ENCODE measurements at places on chromosomes 11 and 22. TPM values are rescaled to one million over a fixed set of nuclear protein-coding genes. Genes with fewer than 3 reads are reported as not detected.

DNA sequence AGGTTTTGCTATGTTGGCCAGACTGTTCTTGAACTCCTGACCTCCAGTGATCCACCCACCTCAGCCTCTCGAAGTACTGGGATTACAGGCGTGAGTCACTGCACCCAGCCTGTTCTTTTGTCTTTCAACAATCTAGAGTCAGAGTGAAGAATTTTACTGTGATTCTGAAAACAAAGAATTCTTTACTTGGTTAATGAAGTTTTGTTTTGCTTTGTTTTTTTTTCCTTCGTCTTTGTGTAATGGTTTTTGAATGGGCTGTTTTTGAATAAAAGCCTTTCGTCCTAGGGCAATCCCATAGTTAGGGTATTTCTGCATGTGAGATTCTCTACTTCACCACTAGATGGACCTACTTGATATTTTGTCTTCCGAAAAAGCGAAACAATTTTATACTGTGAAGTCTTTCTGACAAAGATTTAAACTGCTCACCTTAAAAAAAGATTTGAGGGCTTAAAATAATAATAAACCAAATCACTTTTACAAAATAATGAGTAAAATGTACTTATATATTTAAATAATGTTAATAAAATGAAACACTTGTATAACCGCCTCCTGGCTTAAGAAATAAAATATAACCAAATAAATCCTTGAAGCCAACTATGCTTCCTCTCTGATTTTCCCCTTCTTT lies 43.4 kb upstream of the SC5D start:
- no peak overlapping the region for H3K27ac ChIP-seq
- H3K36me3 ChIP-seq, result no peaks in the 10 kb centered on the region
- DNase-seq, result no peak
- H3K27me3 ChIP-seq, result peaks cover 13% of the 10 kb centered on the region
- H3K4me1 ChIP-seq, result no peaks in the 10 kb centered on the region

DNA sequence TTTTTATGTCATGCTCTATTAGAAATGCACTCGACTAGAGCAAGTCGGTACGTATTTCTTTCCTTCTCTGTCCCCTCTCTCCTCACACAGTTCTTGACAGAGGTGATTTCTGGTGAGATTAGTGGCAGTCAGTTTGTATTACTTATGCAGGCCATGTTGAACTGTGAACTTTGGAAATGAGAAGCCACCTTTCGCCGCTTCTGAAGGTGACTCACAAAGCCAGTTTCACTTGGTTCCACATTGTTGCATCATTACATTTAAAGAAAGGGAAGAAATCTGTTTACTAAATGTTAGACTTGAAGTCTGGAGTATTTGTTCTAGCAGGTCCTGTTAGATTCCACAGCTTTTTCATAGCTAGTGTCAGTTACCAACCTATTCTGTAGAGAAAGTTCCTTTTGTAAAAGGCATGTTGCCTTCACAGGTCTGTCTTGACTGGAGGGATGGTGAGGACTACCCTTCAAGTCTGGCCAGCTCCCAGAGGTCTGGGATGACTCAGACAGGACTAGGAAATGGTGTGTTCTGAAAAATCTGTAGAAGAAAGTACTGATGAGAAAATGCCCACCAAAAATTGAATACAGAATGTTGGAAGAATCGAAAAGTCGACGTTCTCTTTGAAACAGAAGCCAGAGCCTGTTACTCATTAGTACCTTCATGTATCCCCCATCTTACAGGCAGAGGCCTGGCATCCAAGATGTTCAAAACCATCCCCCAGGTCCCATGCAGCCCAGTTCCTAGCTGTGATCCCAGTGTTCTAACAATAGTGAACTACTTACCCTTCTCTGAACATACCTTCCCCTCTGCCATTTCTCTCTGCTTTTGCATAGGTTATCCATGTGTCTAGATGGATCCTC lies 181.4 kb downstream of the DBX1 start:
- H3K4me1 ChIP-seq, result no peaks in the 10 kb centered on the region
- DNase-seq, result no peak

GRCh38 chr11:46334211-46334610 lies 13.1 kb upstream of the DGKZ start:
- peaks cover 52% of the 10 kb centered on the region for H3K27me3 ChIP-seq
- H3K36me3 ChIP-seq, result no peaks in the 10 kb centered on the region
- DNase-seq, result no peak
- H3K4me1 ChIP-seq, result peaks cover 21% of the 10 kb centered on the region
- no peak overlapping the region for H3K27ac ChIP-seq
- H3K4me3 ChIP-seq, result peak overlapping the region; percentile 58

- no peak overlapping the region for H3K27ac ChIP-seq
- no peak for DNase-seq
- no peaks in the 10 kb centered on the region for H3K4me1 ChIP-seq
- no peaks in the 10 kb centered on the region for H3K36me3 ChIP-seq
- H3K4me3 ChIP-seq, result no peak overlapping the region
Observed at GRCh38 chr11:11981364-11981763, 27.1 kb downstream of the DKK3 start.

- no peaks in the 10 kb centered on the region for H3K36me3 ChIP-seq
- no peak overlapping the region for H3K27ac ChIP-seq
- no peaks in the 10 kb centered on the region for H3K4me1 ChIP-seq
Observed at GRCh38 chr11:115657586-115657985, 153.4 kb upstream of the CADM1 start.

DNA sequence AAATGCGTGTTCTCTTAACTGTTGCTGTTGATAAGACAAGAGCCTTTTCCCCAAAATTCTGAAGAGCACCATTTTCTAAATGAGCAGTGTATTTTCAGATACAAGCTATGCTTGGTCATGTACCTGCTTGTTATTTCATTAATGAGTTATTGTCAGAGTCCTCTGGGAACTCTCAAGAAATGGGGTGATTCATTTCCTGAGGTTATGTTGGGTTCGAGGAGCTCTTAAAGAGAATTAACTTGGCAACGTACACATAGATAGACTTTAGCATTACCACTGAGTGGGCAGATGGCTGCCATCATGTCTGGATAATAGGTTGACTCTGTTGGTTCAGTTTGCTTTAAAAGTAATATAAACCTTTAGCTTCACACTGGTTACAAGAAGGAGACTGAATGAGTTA lies 87.9 kb upstream of the SORL1-AS1 start:
- peaks cover 42% of the 10 kb centered on the region for H3K4me1 ChIP-seq
- peak overlapping the region; percentile 30 for H3K4me3 ChIP-seq
- H3K27ac ChIP-seq, result peak overlapping the region; percentile 86
- DNase-seq, result no peak
- no peaks in the 10 kb centered on the region for H3K27me3 ChIP-seq

DNA sequence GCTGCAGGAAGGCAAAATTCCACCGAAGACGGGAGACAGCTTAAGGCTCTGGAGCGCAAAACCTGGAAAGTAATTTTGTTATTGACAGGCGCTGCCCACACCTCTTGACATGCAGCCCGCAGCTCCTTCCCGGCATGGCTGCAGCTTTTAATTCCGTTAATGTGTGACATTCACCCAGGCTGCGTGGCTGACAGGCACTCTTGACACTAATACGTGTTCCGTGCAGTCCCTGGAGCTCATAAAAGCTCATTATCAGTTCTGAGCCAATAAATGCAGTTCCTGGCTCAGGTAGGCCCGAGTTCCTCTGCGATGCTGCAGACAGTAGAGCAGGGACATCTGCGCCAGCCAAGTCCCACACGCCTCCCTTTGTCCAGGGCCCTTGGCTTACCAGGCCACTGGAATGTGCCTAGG lies 34.8 kb downstream of the TSPAN18 start:
- H3K27ac ChIP-seq, result no peak overlapping the region
- peaks cover 4% of the 10 kb centered on the region for H3K4me1 ChIP-seq
- H3K36me3 ChIP-seq, result peaks cover 17% of the 10 kb centered on the region
- H3K4me3 ChIP-seq, result no peak overlapping the region
- peaks cover 28% of the 10 kb centered on the region for H3K27me3 ChIP-seq

DNA sequence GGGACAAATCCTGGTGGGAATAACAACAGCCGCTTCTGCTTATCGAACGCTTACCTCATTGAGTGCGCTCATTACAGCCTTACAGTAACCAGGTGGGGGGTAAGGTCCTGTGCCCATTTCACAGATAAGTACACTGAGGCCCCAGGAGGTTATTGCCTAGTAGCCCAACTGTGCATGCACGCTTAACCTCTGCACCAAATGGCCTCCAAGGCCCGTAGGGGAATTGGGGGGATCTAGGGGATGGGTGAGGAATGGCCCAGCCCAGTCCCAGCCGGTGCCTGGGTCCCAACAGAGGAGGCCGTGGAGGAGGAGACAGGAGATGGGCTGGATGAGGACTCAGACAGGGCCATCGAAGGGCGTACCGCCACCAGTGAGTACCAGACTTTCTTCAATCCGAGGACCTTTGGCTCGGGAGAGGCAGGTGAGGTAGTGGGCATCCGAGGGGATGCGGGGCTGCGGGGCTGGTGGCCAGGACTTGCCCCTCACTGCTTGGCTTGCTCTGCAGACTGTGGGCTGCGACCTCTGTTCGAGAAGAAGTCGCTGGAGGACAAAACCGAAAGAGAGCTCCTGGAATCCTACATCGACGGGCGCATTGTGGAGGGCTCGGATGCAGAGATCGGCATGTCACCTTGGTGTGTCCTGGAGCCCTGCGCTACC lies 7.3 kb downstream of the F2 start:
- DNase-seq, result no peak
- H3K4me1 ChIP-seq, result no peaks in the 10 kb centered on the region
- H3K27ac ChIP-seq, result no peak overlapping the region
- H3K4me3 ChIP-seq, result no peak overlapping the region

Gene C11orf87
- not detected for total RNA-seq

Gene BAIAP2L2
- 0.84 TPM for total RNA-seq
